Ascending aorta (tissue), 2 donors: ENCODE measurements at places on chromosomes 4 and X. TPM values are rescaled to one million over a fixed set of nuclear protein-coding genes. Genes with fewer than 3 reads are reported as not detected.

CLTRN gene
- not detected for total RNA-seq

ATOH1 gene
- total RNA-seq = not detected

PDS5A gene
- total RNA-seq = 52.9 TPM

IGFBP7 gene
- total RNA-seq = 6,655 TPM

PDK3 gene
- 31.1 TPM for total RNA-seq

MSX1 gene
- 26.0 TPM for total RNA-seq

RPS6KA6 gene
- total RNA-seq = 4.5 TPM

XAGE2 gene
- total RNA-seq = not detected

SLC4A4 gene
- 0.32 TPM for total RNA-seq

AMOT gene
- total RNA-seq = 3.9 TPM

AMTN gene
- not detected for total RNA-seq

RIPPLY1 gene
- not detected for total RNA-seq

SLC49A3 gene
- total RNA-seq = 17.7 TPM

- DNase-seq = no peak
Observed at GRCh38 chrX:23483396-23483795, 148.7 kb downstream of the PTCHD1 start.

- no peak for DNase-seq
Observed at GRCh38 chrX:77446029-77446585, 1.1 kb upstream of the FGF16 start.

DNA sequence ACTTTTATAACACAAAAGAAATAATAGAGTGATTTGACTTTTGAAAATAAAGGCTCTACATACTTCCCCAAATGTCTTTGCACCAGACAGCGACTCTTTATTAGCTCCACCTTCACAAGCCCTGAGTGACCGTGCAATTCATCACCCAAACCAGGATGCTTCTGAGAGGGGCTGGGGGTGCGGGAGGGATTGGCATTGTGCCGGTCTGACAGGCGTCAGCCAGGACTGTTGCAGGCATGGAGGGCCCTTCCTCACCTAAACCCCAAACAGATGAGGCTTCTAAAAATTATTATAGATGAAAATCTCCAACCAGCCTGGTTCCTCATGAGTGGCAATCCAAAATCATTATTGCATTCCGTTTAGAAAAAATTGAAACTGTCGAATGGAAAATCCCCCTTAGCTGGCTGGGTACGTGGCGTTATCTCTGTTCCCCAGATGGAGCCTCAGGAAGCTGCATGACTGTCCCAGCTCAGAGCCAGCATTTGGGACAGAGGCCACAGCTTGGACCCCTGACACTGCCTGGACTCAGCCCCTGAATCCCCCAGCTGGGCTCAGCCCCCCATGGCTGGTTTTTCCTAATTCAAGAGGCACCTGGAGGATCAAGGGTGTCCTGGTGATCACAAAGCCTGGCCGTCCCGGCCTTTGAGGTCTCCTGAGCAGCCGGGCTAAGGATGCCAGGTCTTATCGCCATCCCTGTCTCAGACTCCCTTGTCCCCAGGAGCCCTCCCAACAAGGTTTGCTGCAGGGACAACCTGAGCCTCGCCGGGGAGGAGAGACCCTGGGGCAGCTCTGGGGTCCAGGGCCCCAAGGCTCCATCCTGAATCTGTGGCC lies 60.4 kb downstream of the SORCS2 start:
- DNase-seq = no peak

- no peak for DNase-seq
Observed at GRCh38 chr4:89039730-89040338, 17.2 kb downstream of the FAM13A start.

DNA sequence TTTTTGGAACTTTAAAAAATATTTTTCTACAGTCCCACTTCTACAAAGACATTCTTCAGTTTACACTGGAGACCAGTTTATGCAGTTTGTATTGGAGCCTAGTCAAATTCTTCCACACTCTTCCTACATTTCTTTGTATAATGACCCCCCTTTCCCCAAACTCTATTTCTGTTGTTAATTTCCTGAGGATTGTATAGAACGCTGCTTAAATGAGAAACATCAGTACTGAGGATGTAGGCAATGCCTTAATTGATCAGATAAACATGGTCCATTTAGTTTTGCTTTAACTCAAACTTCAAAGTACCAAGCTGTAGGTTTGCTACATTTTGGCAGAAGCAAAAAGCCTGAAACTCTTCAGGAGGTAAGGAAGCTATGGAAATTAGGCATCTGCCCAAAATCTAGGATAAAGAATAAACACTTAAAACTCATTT lies 155.5 kb downstream of the SLC7A11 start:
- no peak for DNase-seq

- no peak for DNase-seq
Observed at GRCh38 chr4:24476282-24476681, 108.1 kb downstream of the DHX15 start.

GRCh38 chr4:2336659-2337058 lies 74.8 kb upstream of the MXD4 start:
- no peak for DNase-seq

DNA sequence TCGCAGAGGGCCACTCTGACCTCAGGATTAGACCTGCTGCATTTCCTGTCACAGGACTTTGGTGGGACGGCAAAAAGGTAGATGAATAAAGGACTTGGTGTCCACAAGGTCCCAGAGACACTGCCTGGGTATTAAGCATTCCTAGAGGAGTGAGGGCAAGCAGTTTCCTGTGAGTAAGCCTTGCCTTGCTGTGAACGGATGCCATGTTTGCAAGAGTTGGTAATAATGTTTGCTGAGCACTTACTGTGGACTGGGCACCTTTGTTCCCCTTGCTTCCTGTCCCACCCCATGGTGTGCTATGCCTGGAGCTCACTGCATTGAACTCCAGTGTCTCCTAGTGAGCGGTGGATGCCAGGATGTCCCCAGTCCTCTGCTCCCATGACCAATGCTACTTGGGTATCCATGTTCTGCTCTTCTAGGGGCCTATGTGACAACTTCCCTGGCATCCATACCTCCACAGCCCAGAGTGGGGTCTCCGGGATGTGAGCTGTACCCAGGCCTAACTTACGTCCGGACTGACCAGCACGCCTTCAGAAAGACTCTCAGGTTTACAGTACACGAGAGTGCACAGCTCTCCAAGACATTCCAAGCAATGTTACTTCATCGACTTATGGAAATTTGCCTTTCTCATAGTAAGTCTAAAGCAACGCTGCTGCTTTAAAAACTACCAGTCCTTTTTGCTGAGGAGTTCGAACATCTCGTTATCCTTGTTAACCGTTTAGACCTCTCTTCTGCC lies 95.5 kb upstream of the MSX1 start:
- no peak for DNase-seq

GRCh38 chr4:7650606-7651385 lies 216.1 kb upstream of the PSAPL1 start:
- no peak for DNase-seq

- DNase-seq = no peak
Observed at GRCh38 chr4:113122066-113122465, 72.6 kb downstream of the ANK2 start.

DNA sequence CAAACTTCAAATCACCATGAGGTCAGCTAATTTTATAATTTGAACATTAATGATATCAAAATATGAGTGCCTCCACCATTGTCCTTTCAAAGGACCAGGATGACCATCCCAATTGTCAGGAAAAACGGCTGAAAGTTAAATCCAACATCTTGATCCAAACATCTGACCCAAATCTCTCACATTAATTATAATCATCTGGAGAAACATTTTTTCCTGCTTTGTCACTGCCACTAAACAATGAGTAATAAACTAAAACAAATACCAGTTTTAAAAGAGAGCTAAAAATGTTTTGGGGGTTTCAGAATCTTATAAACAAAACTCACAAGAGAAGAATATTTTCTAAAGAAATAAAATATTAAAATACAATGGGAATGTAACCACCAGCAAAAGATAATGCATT lies 45.7 kb upstream of the NDST4 start:
- no peak for DNase-seq

GRCh38 chr4:89509708-89510281 lies 202.2 kb upstream of the GPRIN3 start:
- DNase-seq = no peak

- DNase-seq = no peak
Observed at GRCh38 chrX:131063613-131064012, 5.5 kb downstream of the ARHGAP36 start.

- DNase-seq = no peak
Observed at GRCh38 chr4:140742838-140743193, 13.4 kb downstream of the TBC1D9 start.

DNA sequence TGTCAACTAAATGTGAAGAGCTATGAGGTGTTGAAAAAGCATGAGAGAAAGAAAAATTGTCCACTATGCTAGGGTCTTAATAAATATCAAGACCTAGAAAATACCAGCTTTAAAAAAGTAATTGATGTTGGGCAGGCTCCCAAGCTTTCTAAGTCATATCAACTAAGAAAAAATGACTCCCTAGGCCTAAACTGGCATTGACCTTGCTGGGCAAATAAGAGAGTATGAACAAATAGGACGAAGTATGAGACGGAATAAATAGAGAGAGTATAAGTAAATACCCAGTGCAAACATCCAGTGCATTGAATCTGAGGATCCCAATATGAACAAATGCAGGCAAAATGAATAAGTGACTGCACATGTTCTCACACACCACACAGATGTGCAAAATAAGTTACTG lies 3.2 kb downstream of the KDR start:
- no peak for DNase-seq

- no peak for DNase-seq
Observed at GRCh38 chr4:35562861-35563260, 681.5 kb downstream of the ARAP2 start.

- no peak for DNase-seq
Observed at GRCh38 chr4:94225449-94225848, 17.8 kb downstream of the SMARCAD1 start.

DNA sequence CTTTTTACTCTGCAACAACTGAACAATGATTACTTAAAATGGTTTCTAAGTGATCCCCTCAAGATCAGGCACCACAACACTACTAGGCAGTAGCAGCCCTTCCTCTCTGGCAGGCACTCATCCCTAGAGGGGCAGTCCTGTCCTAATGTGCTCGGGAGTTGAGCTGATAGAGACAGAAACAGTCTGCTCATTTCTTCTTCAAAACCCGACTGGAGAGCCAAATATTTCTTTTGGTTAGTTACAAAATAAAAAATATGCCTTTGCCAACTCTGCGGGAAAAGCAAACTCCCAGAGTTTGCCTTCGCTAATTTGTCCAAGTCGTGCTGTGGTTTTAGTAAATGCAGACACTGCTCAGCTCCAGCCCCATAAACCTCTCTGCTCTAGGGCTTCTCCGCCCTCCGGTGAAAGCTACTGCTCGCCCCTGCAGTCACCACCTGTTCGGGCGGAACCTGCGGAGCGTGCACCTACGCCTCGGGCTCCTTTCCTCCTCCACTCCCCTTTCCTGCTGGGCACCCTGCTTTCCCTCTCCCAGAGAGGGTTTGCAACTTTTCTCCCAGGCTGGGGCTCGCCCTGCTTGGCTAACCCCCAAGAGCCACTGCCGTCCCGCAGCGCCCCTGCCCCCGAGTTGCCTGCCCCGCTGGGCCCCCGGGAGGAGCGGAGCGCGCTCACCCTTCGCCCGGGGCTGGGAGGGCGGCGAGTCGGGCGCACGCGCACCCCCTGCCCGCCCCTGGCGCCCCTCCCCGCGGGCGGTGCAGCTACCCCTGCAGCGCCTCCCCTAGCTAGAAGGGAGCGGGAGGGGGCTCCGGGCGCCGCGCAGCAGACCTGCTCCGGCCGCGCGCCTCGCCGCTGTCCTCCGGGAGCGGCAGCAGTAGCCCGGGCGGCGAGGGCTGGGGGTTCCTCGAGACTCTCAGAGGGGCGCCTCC lies at the start of gene NPNT:
Gene NPNT (plus strand): TSS at position 812 of the 923 bp plus-strand sequence. CDS start 182 bp downstream, outside the sequence.
- peak; percentile 71 for DNase-seq
